ENCODE measurements at places on chromosomes 4 and X.

DNA sequence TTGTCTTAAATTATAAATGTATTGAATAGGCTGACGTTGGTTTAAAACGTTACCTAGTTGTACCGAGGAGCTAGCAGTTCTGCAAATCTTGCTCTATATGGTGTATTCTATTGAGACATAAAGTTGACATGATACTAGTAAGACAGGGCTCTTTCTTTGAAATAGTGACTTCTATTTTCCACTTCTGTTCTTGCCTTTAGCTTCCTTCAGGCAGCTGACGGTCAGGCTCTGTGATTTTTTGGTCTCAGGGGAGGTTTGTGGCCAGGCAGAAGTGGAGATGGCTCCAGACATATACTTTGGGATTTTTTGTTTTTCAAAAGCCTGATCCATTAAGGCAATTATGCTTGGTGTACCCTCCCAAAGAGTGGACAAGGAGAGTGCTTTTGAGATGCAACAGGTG is 95.2 kb downstream of the SLC34A2 start:
- DNase-seq, result no peak

GRCh38 chr4:126687655-126688358 is 945.0 kb upstream of the INTU start:
- DNase-seq, result no peak

GRCh38 chr4:150781191-150781590 is 199.2 kb downstream of the MAB21L2 start:
- no peak for DNase-seq

- DNase-seq, result no peak
Measured at GRCh38 chr4:4456816-4457578, 70.1 kb downstream of the NSG1 start.

- no peak for DNase-seq
Measured at GRCh38 chr4:165877286-165877685, 4.2 kb downstream of the TLL1 start.

DNA sequence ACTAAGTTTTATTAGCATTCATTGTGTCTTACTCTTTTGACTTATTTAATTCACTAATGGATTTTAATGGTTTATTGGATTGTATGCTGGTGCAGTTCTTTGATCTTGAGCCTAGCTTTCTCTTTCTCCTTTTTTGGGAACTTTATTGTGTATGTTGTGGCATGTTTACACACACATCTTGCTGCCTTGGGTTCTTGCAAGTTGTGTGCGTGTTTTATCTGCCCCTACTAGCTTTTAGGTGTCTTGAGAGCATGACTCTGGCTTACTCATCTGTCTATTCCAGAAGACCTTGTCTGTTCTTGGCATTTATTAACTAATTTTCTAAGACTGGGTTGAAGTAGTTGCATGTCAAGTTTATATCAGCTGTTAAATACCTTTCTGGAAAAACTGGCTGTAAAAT is 2.7 kb downstream of the TMEM165 start:
- no peak for DNase-seq

DNA sequence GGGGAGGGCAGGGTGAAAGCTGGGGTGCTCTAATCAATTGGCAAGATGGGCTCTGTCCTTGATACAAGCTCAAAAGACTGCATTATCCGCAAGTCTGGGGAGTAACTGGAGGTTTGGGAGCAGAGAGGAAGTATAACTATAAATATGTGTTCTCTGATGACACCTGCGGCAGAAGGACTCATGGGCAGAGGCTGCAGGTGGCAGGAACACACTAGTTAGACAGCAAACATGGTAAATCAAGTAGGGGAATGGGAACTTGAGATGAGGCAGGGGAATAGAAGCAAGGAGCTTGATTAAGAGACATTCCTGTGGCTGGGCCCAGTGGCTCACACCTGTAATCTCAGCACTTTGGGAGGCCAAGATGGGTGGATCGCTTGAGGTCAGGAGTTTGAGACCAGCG is 30.3 kb downstream of the SH3KBP1 start:
- no peak for DNase-seq

GRCh38 chr4:42627885-42628646 is 28.8 kb downstream of the ATP8A1 start:
- no peak for DNase-seq

DNA sequence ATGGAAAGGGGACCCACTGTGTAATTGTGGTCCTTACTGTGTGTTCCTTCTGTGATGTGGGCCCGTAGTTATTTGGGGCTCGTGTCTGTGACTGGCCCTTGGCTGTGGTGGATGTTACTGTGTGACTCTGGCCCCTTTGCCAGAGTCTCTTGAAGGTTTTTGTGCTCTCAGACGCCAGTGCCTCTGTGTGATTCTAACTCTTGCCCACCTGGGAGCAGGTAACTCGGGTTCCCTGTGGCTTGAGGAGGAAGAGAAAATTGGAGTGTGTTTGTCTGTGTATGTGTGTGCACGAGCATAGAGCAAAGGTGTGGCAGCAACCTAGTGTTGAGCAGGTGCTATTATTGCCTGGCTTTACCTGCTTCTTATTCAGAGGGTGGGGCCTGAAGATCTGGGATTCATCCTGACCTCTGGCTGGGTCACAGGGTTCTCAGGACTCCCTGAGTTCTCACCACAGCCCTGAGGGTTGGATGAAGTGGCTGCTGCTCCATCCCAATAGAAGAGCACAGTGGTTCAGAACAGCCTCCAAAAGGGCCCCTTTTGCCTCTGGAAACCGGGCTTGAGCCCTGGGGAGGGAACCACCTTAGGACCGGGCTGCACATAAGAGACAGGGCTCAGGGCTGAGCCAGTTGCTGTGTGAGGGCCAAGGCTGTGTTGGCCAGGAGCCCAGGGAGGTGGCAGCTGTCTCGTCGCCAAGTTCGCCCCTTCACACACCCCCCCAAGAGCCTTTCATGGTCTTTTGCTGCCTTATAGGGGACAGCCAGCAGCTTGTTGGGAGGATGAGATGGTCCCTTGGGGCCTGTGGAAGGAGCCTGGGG is 1.3 kb downstream of the RBM10 start:
- no peak for DNase-seq

DNA sequence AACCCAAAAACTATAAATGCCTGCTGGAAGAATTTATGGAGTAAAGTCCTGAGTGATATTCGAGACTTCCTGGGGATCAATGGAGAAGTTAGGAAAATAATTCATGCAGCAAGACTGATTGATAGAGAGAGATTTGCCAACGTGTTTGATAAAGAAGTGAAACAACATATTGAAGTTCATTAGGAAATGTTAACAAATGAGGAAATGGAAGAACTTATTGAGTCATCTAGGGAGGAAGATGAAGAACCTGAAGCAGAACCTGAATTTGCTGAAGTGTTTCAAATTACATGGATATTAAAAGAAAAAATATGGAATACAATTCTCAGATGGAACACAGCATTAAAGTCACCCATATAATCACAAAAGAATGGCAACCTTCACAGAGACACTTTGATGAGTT is 39.0 kb downstream of the DDX60 start:
- DNase-seq, result no peak

DNA sequence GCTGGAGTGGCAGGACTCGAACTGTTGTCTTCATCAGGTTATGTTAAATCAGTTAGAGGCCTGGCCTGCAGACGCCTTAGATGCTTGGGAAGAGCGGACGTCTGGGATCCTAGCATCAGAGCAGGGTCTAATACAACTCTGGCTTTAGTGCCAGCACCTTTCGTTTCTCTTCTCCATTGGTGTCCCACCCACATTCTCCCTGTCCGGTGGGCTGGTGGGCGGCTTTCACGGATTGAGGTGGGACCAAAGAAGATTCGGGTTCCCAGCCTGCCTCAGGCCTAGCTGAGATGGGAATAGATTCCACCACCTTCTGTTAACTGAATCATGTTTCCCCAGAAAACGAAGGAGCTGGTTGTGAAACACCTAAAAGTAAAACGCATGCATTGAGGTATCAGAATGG is 939 bp downstream of the PDK3 start:
- DNase-seq, result no peak

- DNase-seq, result no peak
Measured at GRCh38 chr4:154314248-154314647, 177.4 kb downstream of the DCHS2 start.

- no peak for DNase-seq
Measured at GRCh38 chr4:63275491-63275890, 1133.8 kb downstream of the TECRL start.

GRCh38 chr4:87141428-87141827 is 79.0 kb downstream of the KLHL8 start:
- no peak for DNase-seq

GRCh38 chr4:166625018-166625637 is 609.2 kb downstream of the SPOCK3 start:
- DNase-seq, result no peak

DNA sequence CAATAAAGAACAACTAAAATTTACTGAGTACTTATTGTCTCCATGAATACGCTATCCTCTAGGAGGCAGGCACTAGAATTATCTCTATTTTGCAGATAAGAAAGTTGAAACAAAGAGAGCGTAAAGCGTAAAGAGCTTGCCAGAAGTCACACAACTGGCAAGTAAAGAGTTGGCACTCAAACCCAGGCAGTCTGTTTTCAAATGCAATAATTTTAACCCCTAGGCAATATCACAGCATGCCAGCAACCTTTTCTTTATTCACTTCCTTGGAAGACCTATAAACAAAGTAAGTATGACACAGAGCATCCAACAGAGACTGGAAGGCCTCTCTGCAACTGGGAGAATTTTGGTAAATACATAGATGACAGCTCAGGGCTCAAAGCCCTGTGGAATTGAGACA is 23.2 kb upstream of the AMELX start:
- DNase-seq, result no peak

DNA sequence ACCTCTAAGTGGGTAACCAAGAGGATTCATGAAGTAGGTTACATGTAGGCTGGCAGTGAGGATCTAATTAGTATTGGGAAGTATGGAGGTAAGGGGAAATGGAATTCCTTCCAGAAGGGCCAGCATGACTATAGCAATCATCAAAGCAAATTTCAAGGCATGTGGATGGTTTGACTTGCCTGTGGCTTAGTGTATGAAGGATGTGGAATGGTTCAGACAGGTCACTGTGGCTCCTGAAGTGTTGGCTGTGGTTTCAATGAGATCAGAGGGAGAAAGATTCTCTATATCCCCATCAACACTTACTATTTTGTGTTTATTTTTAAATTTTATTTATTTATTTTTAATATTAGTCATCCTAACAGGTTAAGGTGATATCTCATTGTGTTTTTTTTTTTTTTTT is 121.6 kb upstream of the TBC1D9 start:
- no peak for DNase-seq

- no peak for DNase-seq
Measured at GRCh38 chr4:7978489-7978888, 38.8 kb upstream of the AFAP1 start.

Data from H54 (cell line).